HS-5 (cell line): ENCODE measurements at places on chromosomes 7 and 10.

DNA sequence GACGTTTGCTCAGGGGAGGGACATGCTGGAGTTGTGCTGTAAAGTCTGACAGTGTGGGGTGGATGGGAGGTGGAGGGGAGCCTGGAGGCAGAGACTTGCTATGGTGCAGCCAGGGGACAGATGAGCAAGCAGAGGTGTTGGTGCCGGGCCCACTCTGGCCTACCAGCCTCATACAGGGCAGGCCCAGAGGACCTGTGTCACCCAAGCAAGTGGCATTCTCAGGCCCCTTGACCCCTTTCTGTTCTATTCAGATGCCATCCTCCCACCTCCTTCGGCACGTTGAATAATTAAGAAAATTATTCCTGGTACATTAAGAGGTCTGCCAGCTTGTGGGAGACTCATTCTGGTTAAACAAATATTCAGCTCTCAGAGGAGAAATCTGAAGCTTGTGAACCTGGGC, 8.5 kb downstream of the WDFY4 start:
- DNase-seq, result no peak

- no peak for DNase-seq
Measured at GRCh38 chr7:91228327-91228726, 35.9 kb upstream of the FZD1 start.

- no peak for DNase-seq
Measured at GRCh38 chr7:66731986-66732385, 8.5 kb upstream of the RABGEF1 start.

DNA sequence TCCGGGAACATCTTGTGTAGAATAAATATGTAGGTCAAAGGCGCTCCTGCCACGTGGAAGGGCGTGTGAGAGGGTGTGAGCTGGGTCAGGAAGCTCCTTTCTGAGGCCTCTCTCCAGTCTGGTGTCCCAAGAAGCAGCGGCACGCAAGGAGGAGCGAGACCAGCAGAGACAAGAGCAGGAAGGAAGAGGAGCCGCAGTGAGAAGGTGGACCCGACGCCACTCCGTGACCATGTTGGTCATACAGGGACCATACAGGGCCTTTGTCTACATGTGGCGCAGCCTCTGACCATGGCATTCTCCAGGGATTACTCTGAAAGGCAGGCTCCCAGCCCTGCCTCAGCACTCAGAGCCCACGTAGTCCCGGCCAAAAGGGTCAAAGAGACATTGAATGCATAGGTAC, 26.2 kb upstream of the EN2 start:
- DNase-seq, result no peak

- peak; percentile 97 for DNase-seq
Measured at GRCh38 chr7:22822486-22823141, at the start of gene TOMM7. Gene TOMM7, minus strand, starts transcription at chr7:22822849. Its CDS starts 70 bp downstream, at chr7:22822779.

DNA sequence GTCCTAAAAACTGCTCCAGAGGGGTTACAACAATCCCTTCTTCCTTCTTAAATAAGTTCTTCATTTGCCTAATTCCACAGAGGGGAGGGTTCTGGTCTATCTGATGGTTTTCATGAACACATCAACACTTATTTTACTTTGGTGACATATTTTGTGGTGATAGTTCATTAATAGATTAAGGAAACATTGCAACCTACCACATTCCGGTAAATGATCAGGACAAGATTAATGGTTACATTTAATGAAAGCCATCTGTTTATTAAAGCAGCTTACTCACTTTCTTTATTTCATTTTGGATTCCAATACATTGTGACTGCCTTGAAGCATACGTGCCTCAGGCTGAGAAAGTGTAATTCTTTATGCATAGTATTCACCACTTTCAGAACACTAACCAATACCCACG, 101.0 kb downstream of the SKIDA1 start:
- no peak for DNase-seq

- DNase-seq, result no peak
Measured at GRCh38 chr10:131635564-131636015, 265.2 kb upstream of the PPP2R2D start.
